ENCODE measurements at places on chromosomes 11 and 22.
A peak's percentile ranks its signal among the peaks of the same experiment; 100 is the strongest.

DNA sequence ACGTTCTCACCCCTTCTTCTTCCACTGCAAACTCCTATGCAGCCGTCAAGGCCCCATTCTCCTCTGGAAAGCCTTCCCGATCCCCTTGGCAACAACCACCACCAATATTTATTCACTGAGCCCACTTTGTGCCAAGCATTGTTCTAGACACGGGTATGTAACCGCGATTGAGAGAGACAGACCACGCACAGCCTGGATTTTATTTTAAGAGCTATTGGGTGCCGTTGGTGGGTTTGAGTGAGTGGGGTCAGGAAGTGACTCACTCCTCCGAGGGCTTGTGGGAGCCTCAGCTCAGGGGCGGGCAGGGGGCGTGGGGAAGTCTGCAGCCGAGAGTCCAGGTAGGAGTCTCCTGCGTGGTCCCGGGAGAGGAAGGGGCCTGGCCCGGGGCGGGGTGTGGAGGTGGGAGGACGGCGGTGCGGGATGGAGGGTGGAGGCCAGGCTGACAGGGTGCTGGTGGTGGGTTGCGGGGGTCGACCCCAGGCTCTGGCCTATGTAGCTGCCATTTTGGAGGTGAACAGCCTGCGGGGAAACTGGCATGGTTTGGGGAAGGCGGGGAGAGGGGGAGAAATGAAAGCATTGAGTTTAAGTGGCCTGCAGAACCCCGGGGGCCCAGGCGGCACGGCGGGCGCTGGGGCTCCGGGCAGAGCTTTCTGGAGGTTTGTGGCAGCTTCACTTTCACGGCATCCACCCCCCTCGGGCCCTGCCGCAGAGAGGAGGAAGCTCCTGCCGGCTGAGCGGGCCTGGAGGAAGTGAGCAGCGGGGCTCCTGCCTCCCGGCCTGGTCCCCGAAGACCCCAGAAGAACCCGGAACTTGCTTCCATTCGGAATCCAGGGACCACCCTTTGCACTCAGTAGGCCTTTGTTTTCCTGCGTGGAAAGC lies 547 bp downstream of the PARVG start:
- no peak for DNase-seq

GRCh38 chr11:72642884-72643522 lies 31.2 kb downstream of the PDE2A start:
- DNase-seq: peak; percentile 68

DNA sequence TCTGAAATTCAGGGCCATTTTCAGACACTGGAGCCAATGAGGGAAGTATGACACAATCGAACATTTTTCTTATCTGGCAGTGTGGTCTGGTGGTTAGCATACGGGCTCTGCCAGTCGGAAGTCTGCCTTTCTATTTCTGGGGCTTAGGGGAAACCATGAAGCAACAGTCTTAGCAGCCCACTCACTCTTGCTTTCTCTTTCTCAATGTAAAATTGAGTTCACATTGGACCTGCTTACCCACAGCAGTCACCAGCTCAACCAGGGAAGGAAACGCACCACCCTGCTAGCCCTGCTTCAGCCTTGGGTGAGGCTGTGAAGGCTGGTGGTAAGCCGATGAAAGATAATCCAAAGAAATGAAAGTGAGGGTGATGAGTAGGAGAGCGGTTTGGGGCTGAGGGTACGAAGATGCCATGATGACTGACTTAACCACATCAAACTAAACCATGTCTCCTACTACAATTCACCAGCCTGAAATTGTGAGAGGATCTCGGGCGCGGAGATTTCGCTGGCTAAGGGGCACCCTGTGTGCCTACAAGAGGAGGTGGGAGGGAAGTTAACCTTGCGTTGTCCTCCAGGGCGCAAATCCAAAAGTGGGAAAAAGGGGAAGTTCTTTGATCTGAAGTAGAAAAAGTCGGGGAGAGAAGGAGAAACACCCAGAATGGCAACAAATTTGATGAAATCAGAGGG lies 2.0 kb upstream of the LMO2 start:
- no peak for DNase-seq

DNA sequence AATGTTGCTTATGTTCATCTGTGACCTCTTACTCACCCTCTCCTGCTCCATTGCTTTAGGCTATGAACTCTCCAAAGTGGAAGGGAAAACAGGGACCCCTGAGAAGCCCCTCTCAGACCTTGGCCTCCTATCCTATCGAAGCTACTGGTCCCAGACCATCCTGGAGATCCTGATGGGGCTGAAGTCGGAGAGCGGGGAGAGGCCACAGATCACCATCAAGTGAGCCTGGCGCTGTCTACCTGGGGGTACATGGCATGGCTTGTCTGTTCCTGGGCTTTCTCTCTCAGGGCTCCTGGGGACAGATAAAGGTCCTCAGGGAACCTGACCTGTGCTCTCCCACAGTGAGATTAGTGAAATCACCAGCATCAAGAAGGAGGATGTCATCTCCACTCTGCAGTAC lies 2.1 kb downstream of the RNASEH2C start:
- DNase-seq: no peak

- no peak for DNase-seq
Measured at GRCh38 chr11:66299186-66299585, 7.5 kb downstream of the TMEM151A start.

Data from GM23248 (cell line).